Germinal center (tissue), 1 donor: ENCODE measurements at places on chromosomes 16 and 17.

- DNase-seq: no peak
These were observed 116.5 kb downstream of the SOCS1 start for GRCh38 chr16:11139326-11140097.

DNA sequence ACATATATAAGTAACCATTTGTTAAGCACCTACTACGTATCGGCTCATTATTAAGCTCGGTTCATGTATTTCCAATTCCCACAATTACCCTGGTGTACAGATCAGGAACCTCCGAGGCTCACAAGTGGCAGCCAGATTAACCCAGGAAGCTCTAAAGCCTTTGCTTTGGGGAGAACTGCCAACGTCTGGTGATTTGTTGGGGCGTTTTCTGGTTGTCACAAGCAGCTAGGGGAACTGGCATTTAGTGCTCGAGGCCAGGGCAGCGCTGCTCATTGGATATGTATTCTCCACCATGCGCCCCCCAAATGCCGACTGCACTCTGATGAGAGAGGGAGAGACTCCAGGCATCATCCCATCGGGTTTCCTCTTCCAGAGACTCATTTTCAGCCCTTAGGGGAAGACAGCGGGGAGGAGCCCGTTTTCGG is 541 bp downstream of the ZNF18 start:
- peak; percentile 51 for DNase-seq

GRCh38 chr16:89506791-89507191 is 1.4 kb upstream of the SPG7 start:
- DNase-seq: no peak

GRCh38 chr17:73991260-73991659 is 212.2 kb upstream of the RPL38 start:
- DNase-seq: no peak

DNA sequence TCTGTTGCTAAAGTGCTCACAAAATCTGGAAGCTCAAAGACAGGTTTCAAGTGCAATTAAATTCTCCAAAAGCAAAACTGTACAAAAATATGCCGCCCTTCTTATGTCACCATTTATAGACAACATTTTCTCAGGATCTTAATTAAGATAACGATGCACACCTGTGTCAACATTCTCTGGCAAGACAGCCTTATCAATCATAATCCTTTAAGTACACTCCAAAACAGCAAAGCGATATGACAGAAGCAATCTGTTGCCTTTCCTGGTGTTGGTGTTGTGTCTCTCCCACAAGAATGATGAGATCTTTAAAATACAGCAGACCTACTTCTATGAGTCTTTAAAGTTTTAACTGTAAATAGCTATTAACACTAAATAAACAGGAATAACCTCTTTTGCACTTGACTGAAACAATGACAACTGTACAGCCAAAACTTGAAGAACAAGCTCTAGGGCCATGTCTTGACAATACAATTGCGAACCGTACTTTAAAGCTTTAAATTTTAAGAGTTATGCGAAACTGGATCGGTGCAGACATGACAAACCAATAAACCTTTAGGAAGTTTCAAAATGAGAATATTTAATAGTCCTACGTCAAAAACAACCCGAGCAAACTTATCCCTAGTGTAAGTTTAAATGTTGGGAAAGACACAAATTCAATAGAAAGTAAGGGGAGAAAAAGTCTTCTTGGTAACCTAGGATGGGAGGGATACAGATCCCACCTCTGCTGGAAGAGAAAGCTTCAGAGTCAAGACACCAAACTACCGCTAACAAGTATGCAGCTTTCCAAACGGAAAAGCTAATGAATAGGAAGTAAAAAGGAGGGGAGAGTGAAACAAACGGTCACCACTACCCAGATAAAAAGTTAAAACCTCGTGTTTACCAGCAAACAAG is 3.3 kb upstream of the IRX5 start:
- DNase-seq: no peak

DNA sequence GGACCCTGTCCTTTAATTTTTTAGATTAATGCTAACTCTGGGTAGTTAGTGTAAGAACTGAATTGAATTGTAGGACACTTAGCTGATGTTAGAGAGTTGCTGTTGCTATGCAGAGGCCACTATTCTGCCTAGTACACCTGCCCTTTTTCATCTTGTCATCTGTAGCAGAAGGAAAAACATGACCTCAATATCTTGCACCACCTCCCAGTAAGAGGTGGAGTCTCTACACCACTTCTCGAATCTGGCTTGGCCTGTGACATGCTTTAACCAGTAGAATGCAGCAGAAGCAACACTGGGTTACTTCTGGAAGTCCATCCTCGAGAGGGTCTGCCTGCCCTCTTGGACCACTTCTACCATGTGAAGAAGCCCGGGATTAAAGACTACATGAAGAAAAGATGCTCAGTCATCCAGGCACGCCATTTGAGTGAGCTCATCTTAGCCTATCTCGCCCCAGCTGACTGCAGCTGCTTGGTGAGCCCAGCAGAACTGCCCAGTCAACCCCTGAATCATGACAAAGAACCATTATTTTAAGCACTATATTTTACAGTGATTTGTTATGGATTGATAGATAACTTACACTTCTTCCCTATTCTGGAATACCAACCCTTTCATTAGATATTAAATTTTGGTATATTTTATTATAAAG is 153.5 kb downstream of the MYO1D start:
- DNase-seq: no peak

DNA sequence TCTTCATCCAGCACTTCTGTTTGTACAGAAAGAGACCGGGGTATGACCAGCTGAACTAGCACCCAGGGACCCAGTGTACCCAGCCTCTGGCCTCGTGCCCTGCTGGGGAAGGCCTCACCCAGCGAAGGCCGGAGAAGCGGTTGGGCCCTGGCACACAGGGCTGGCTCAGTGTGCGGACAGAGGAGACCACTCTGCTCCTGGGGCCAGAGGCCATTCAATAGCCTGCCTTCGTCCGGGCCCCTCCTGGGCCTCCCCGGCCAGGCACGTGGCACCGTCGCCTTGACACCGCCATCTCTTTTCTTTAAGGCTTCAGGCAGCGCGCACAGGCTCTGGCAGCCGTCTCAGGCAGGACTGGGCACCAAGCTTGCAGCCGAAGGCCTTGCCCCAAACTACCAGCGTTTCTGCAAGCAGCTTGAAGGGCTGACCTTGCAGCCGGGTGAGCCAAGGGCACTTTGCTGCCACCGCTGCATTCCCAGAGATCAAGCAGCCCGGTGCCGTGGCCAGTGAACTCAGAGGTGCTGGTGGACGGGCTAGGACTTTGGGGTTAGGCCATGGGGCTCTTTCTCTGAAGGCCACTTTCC is 8.0 kb downstream of the TAX1BP3 start:
- no peak for DNase-seq

GRCh38 chr17:17413215-17413792 is 63.5 kb upstream of the MED9 start:
- DNase-seq: no peak

GRCh38 chr16:2529961-2530628 is 1.1 kb downstream of the CEMP1 start:
- DNase-seq: no peak

DNA sequence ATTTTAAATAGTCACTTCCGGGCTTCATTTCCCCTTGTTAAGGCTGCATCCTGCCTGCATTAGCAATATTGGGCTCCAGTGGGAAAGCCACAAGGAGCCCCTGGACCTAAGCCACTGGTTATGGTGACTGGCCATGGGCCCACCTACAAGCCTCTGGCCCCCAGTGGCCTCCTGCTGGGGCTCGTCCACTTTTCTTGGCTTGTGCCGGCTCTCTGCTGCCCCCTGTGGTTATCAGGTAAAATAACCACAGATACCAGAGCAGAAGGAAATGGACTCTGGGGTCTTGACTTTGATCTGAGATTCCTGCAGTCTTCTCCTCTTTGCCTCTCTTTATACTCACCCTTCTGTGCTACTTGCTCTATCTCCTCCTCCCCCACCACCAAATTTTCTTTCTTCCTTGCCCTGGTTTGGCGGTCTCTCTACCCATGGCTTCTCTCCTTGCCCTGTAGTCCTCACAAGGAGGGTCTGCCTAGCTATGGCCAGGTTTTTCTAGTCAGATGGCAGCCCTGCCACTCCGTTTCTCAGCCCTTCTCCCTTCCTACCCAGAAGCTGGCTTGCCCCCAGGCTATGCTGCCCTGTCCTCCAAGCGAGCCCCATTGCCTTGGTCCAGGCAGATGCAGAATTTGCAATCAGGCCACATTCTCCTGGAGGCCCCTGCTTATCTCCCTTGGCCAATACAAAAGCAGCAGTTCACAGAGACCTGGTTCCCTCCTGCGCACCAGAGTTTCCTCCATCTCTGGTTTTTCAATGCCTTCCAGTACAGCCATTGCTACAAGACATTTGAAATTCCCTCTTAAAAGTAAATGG is 82.9 kb upstream of the RCVRN start:
- DNase-seq: peak; percentile 68

DNA sequence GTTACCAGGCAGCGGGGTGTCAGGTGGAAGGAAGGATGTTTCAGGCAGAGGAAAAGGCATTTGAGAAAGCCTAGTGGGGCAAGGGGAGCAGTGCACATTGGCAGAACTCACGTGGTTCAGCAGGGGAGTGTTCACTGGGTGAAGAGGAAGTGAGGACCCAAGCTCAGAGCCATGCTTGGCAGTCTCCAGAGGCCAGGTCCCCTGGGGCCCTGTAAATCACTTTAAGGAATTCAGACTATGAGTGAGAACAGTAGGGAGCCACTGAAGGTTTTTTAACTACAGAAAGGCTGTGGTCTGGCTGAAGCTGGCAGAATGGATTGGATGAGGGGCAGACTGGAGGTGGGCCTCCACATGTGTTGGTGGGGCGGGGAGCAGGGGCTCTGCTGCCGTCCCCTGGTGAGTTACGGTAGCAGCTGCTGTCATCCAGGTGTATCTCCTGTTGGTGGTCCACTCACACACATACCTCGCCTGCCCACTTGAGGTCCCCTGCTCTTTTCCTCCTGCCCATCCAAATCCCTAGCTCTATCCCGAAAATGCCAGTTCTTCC is 5.1 kb downstream of the CLEC16A start:
- DNase-seq: peak; percentile 84

DNA sequence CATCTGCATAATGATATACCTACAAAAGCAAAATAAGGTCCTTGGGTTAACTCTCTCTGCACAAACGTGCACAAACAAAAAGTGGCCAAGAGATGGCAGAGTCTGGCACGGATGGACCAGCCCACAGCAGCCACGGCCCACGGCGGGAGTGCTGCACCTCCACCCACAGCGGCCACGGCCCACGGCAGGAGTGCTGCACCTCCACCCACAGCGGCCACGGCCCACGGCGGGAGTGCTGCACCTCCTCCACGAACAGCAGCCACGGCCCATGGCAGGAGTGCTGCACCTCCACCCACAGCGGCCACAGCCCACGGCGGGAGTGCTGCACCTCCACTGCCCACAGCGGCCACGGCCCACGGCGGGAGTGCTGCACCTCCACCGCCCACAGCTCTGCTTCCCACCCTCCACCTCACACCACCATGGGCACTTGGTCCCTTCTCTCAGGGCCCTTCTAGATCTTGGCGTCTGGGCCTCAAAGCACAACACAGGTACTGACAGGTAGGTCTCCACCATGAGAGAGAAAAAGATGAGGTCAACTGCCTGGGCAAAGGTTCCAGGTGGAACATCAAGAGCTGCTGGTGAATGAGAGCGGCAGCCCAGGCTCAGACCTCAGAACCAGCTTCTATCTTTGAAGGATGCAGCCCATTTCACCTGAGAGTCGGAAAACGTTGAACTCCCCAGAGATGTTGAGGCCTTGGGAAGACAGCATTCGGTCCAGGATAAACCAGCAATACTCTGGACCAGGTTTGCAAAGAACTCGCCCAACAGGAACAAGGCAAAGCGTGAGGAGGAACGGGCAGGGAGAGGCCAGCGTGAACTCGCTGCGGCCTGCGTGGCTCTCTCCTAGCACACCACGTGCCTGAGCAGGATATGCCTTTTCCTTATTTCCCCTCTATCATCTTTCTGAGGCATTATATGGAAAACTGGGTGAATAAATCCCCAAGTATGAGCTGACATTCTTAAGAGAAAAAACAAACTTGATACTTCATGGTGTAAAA is 124.5 kb downstream of the ZNF778 start:
- DNase-seq: no peak

DNA sequence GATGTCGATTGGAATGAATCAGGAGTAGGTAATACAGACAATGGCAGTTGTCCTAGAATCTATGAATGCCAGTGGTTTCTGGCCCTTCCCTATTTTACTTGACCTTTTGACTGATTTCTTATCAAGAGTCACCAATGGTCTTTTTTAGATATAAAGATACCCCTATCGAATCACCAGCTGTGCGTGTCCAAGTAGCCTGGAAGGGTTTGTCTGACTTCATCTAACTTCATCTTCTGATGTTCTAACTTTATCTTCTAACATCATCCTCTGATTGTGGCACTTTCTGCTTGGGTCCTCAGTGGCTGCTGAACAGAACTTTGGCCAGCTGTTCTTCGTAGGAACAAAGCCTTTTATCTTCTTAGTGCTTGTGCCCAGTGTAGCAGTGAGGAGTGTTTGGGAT is 129.7 kb downstream of the MSI2 start:
- no peak for DNase-seq

DNA sequence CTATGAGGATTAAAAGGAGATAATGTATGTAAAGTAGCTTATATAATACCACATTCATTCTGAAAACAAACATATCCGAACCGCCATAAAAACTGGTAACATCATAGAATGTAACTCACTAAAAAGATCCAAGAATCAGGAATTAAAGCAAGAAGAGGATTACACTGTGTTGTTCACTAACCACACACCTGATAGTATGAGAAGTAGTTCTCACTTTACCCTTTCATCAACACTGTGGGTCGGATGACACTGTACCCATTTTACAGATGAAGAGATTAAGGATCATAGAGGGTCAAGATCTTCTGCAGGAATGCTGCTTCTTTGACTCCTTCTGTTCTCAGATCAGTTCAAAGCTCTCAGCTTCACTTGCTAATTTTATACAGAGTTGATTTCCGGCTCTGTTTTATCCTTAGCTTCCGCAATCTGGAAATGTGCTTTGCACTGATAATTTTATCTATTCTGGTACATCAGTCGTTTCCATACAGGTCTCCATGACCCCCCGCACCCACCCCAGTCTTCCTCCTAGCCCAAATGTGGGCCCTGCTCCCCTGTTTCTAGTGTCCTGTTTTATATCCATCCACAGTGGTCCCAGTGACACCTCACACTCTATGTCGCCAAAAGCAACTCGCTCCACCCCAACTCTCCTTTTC is 288.6 kb upstream of the CCL2 start:
- DNase-seq: no peak

DNA sequence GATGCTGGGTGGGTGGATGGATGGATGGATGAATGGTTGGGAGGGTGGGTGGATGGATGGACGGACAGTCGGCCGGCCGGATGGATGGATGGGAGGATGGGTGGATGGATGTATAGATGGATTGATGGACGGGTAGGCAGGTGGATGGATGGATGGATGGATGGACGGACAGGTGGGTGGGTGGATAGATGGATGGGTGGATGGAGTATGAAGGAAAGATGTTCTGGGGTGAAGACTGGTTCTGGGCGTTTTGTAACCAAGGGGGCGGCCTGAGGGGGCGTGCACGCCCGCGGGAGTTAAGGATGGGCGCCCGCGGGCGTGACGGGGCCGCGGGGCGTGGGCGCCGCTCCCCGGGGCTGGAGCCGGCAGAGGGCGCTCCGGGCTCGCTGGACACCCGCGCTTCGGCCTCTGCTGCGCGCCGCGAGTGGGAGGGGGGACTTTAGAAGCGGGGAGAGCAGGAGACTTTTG is at the start of gene NECAB2:
TSS of gene NECAB2 (plus strand) at position 407 of the 468 bp plus-strand sequence. CDS start 405 bp downstream, outside the sequence.
- peak; percentile 59 for DNase-seq

GRCh38 chr16:5415123-5415522 is 317.5 kb upstream of the EEF2KMT start:
- no peak for DNase-seq

- DNase-seq: no peak
These were observed 26.4 kb downstream of the LDAF1 start for GRCh38 chr16:21184834-21185233.

GRCh38 chr16:87570938-87571867 is 31.1 kb upstream of the JPH3 start:
- no peak for DNase-seq
